ENCODE measurements at places on chromosomes 4 and X.
A peak's percentile ranks its signal among the peaks of the same experiment; 100 is the strongest.

DNA sequence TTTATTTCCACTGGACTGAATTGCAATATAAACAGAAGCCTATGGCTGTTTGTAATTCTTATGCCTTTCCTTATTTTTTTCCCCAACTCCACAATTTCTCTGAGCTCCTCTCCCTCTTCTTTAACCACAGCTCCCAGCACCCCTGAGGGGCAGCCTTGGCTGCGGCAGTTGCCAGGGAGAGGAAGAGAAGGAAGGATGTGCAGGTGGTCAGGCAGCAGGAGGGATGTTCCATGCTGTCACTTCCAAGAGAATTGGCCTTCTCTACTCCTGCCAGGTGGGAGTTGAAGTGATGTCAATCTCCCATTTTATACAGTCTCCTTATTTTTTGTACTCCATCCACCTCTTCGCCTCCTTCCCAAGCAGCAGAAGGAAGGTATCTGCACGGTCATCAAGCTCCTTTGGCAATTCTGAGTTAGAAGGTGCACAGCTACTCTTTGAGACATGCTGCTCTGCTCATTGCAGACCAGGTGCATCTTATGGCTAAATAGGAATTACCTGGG is 343.3 kb upstream of the RPS6KA3 start:
- no peak for DNase-seq

GRCh38 chr4:128862608-128863311 is 53.3 kb downstream of the JADE1 start:
- no peak for DNase-seq

DNA sequence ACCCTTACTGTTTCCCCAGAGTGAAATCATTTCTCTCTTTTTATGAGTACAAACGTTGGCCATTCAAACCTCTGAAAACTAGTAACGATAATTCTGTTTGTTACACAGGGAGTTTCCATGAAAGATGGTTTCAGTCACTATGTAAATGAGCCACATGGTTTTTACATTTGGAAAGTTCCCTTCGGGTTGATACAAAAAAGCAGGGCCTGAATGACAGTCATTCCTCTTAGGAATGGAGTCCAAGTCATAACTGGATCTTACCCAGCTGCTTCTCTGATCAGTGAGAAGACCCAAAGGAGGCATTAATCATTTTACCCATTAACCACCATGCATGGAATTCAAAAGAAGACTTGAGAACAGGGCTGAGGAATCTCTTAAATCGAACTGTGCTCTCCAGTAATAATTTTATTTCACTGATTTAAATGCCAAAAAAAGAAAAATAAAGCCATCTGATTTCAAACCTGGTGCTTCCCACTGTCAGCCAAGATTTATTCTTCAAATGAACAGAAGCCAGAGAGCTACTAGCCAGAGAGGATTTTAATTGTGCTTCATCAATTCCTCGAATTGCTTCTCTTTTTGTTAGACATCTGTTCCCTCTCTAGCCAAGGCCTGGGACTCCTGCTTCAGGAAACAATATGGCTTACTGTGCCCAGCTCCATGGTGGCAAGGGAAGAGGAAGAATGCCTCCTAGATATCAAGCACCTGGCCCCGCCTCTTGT is 3.2 kb downstream of the SOWAHB start:
- DNase-seq, result no peak

- peak; percentile 90 for DNase-seq
Measured at GRCh38 chr4:117084866-117085701, at the start of gene TRAM1L1. Gene TRAM1L1, minus strand, starts transcription at chr4:117085576. Its CDS starts 183 bp downstream, at chr4:117085393.

GRCh38 chr4:47061435-47061834 is 30.1 kb downstream of the GABRB1 start:
- no peak for DNase-seq

- DNase-seq, result no peak
Measured at GRCh38 chr4:172844556-172844955, 324.1 kb upstream of the GALNT7 start.

- DNase-seq, result no peak
Measured at GRCh38 chr4:121877041-121877773, 6.9 kb upstream of the BBS7 start.

- no peak for DNase-seq
Measured at GRCh38 chrX:22060415-22061280, 28.5 kb downstream of the PHEX start.

DNA sequence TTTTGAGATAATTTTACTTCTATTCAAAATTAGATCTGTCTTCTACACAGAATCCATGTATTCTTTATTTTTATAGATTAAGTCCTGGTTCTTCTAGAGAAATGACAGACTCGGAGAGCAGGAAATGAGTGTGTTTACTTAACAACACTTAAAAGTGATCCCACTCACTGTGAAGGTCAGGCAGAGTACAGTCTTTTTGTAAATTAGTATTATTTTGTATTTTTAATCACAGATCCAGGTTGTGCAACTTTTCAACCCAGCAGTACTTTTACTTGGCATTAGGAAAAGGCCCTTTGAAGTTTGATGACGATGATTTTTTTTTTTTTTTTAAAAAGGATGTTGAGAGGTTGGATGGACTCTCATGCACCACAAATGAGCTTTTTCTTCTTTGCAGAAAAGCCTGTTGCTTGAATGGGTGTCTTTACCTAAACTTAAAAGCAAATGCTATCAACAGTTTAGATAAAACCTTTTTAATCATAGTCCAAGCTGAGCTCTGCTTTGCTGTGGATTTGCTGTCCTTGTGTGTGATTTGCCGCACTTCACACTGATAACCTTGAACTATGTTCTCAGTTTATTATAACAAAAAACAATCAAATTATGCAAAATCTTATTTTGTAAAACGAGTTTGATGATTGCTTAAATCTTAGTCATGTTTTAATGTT is 114.1 kb downstream of the MXRA5 start:
- DNase-seq, result no peak

- no peak for DNase-seq
Measured at GRCh38 chr4:37304612-37305011, 60.1 kb downstream of the NWD2 start.

All from GM23338 (cell line).